ENCODE measurements at places on chromosomes 5 and 9.

DNA sequence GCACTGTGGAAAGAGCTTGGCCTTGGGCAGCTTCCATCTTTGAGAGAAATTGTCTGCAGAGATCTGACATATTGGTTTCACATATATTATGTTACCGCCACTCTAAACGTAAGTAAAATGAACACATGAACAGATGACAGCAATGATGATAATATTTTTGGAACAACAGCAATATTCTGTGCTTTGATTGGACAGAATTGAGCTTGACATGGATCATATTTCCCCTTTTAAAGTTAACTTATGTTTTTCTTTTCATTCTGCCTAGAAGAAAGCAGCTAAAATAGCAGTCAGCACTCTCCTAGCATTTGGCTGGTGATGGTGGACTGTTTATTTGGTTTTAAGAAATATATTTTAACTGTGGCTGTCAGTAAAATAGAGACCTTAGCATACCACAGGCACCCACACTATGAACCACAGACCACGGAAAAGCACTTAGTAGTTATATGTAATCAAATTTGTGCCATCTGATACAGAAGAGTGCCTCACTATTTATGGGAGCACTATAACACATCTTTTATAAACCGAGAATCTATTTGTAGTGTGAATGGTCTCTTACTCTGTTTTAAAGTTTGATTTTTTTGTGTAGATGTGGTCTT, 1.8 kb upstream of the CFAP95 start:
- no peak for DNase-seq

GRCh38 chr5:76489877-76490688, 87.0 kb downstream of the IQGAP2 start:
- DNase-seq, result no peak

GRCh38 chr5:130206686-130207085, 302.4 kb downstream of the CHSY3 start:
- no peak for DNase-seq

- DNase-seq, result no peak
These were observed 18.6 kb downstream of the SLC6A7 start for GRCh38 chr5:150208187-150209098.

DNA sequence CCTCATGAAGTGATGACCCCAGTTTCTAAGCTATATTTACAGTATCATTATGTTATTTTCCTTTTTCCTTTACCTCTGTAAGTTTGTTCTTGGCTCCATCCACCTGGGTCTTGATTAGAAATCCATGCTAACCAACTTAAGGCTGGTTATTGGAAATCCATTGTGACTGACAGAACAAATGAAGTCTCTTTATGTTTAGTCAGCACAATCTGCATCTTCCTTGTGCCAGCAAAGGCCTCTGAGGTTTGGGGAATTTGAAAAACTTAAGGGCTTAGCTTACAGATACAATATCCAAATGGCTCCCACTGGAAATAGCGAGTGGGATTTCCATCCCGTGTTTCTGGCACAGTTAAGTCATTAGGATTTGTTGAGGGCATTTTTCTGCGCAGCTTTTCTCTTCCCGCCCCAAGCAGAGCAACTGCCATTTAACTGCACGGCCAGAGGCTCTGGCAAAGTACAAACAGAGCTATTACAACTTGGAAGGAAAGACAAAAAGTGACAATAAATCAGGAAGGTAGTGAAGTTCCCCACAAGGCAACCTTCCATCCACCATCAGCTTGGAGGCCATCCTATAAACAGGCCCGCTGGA, 64.2 kb downstream of the DCP2 start:
- DNase-seq, result no peak

- no peak for DNase-seq
These were observed 159.3 kb upstream of the DAPK1 start for GRCh38 chr9:87338088-87338989.

- no peak for DNase-seq
These were observed 11.3 kb downstream of the FRMD3 start for GRCh38 chr9:83526901-83527300.

DNA sequence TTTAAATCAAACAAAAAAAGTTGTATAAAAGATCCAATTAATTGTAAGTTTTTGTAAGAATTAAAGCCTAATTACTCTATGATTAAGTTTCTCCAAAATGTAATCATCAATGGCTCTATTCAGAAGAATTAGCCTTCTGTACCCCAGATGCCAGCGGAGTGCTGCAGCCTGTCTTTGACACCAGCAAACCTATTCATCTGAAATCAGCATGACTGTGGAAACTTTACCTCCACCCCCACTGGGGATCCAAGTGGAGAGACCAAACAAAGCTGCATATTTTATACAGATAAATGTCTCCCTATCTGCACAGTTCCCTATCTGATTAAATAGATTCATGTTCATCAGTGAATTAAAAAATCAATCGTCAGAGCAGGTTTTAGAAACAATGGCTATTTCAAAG, 426.8 kb downstream of the KIAA0825 start:
- DNase-seq, result no peak

GRCh38 chr5:133967698-133968203, 674 bp downstream of the C5orf15 start:
- DNase-seq, result no peak

DNA sequence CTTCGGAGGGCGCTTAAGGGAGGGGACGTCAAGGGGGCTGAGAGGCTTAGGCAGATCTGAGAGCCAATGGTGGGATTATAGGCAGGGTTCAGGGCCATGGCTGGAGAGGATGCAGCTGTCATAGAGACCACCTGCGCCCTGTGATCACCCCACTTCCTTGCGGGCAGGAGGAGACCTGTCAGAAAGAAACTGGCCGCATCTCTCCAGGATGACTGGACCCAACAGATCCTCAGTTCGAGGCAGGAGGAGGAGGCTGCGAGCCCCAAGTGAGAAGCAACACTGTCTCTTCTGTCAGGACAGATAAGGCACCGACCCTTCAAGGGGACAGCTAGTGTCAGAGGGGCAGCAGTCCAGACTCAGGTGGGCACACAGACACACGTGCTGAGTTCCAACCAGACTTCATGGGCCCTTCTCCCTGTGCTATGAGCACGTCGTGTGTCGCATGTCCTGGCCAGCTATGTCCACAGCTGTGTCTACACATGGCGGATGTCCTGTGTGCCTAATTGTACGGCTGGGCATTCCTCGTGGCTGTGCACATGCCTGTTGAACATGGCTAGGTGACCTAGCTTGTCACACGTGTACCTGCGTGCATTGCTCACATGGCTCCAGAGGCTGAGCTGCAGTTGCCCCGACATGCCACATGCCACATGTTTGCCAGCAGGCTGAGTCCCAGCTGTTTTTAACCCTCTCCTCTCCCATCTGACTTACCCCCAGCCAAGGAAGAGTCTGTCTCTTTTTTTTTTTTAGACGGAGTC, 583 bp upstream of the AQP3 start:
- no peak for DNase-seq

GRCh38 chr5:36689225-36689624, 82.8 kb downstream of the SLC1A3 start:
- no peak for DNase-seq

DNA sequence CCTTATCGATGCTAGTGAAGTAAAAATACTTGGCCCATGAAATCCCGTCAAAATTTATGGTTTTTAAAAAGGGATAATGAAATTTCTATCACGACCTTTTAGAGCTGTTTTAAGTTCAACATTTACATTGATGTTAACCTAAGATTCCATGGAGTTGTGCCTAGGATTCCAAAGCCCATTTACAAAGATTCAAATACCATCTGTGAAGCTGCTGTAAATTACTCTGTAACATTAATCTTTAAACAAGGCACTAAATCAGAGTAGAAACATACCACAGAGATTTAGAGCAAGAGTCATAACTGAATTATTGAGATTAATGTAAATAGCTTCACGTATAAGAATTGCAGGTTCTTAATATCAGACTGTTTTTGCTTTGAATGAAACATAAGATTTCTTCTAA, 17.7 kb downstream of the POU5F2 start:
- DNase-seq, result no peak
